ENCODE measurements at places on chromosomes 11 and 22.

DNA sequence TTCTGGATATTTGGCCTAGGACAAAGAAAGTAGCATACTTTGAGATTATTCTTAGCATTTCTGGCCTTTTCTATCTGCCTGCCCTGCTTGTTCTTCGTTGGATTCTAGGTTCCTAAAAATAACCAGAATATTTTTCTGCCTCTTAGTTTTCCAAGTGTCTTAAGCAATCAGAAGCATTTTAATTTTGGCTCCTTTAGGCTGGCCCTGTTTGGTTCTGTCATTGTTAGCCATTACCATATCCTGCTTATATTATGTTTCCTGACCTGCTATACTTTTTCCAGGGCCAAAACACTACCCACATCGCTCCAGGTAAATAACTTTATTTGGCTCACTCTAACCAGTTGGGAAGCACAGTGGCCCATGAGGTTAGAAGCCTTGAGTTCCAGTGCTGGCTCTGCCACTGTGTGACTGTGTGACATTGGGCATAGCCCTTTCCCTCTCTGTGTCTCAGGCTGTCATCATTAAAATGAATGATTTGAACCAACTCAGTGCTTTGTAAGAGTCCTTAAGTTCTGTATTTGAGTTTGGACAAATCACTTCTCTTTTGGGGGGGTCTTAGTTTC lies 91.1 kb downstream of the STIM1 start:
- DNase-seq = no peak

DNA sequence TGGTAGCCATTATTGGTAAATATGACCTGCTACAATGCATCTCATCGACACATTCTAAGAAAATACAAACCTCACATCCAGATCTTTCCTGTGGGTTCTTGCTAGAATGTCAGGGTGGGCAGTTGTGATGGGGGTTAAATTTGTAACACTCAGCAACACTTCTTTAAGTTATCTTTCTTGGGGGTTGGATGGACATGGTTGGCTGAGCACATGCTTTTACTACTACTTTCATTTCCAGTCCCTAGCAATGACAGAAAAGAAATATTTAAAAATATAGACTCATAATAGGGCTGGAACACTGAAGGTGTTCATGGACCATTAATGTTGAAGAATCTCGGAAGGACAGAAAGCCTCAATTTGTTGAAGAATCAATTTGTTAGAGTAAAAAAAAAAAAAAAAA lies 57.6 kb downstream of the APOL3 start:
- DNase-seq = no peak

GRCh38 chr22:24106385-24107381 lies 74.6 kb upstream of the SUSD2 start:
- no peak for DNase-seq

DNA sequence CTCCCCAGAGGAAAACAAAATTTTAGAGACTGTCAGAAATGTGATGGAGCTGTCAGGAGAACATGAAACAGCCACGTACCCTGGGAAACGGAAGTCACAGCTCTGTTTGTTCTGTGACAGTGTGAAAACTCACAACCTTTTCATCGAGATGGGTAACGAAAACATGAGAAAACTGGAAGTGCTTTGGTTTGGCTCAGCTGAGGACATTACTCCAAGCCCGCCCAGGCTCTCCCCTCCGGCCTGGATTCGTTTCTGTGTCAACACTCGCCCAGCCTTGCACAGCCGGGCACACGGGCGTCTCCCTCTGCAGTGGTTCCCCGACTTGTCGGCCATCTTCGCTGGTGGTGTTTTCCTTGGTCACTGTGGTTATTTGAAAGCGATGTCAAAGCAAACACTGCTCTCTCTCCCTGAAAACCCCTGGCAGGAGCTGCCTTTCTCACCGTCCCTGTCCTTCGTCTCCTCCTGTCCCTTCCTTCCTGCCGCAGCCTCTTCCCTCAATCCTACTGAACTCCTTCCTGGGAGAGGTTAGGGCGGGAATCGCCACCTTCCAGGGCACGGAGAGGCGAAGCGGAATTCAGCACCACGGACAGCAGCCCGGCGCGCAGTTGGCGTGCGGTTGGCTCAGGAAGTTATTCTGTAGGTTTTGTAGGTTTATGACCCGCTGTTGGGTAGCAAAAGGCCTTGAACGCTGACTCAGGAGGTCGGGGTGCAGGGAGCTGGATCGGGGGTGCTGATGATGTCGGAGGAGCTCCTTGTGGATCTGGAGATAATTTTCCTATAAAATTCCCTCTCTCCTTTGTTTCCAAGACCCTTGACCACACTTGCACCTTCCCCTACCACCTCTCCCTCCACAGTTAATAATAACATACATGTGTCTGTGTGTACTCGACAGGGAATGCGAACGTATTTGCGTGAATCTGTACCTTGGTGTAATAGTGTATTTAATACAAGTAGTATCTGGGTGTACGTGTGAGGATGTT lies 13.1 kb upstream of the RPS19BP1 start:
- DNase-seq = peak; percentile 43

GRCh38 chr22:23911318-23911980 lies 17.3 kb downstream of the MIF start:
- DNase-seq = no peak

All from inflammatory macrophage (primary cell).